ENCODE measurements at places on chromosomes 4 and X. TPM values are rescaled to one million over a fixed set of nuclear protein-coding genes. Genes with fewer than 3 reads are reported as not detected.

SPANXA2 gene
- not detected for total RNA-seq

NUDT10 gene
- 1.9 TPM for total RNA-seq

CENPVL2 gene
- not detected for total RNA-seq

ADGRG2 gene
- not detected for total RNA-seq

QRFPR gene
- not detected for total RNA-seq

PROM1 gene
- not detected for total RNA-seq

MAGEA11 gene
- total RNA-seq: not detected

HAUS7 gene
- total RNA-seq: 37.2 TPM

MAP3K15 gene
- not detected for total RNA-seq

DCAF8L2 gene
- total RNA-seq: not detected

SATL1 gene
- total RNA-seq: not detected

CDS1 gene
- not detected for total RNA-seq

PRSS48 gene
- total RNA-seq: not detected

Measured in myometrial cell (primary cell).